CD4-positive, alpha-beta T cell treated with Interleukin-21 for 1 hour (primary cell): ENCODE measurements at places on chromosomes 16 and 17.

DNA sequence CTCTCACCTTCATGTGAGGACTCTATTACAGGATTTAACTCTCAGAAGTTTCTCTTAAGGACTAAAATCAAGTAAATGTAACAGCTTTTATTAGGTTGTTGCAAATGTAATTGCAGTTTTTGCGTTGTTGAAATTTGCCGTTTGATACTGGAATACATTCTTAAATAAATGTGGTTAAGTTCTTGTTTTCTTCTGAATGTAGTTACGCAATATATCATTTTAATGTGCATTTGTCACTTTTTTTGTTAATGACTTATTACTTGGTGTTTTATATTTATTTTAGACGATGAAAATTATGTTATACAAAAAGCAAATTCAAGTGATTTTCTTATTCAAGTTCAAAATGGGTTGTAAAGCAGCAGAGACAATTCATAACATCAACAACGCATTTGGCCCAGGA, 76.3 kb downstream of the TTC19 start:
- DNase-seq, result no peak

GRCh38 chr17:2128011-2128410, 73.1 kb downstream of the HIC1 start:
- no peak for DNase-seq

- no peak for DNase-seq
Measured at GRCh38 chr17:13306310-13306962, 288.6 kb upstream of the ELAC2 start.

- no peak for DNase-seq
Measured at GRCh38 chr17:31512796-31513195, 121.3 kb downstream of the RAB11FIP4 start.

GRCh38 chr16:27471661-27472060, 69.7 kb downstream of the IL21R start:
- DNase-seq, result no peak

DNA sequence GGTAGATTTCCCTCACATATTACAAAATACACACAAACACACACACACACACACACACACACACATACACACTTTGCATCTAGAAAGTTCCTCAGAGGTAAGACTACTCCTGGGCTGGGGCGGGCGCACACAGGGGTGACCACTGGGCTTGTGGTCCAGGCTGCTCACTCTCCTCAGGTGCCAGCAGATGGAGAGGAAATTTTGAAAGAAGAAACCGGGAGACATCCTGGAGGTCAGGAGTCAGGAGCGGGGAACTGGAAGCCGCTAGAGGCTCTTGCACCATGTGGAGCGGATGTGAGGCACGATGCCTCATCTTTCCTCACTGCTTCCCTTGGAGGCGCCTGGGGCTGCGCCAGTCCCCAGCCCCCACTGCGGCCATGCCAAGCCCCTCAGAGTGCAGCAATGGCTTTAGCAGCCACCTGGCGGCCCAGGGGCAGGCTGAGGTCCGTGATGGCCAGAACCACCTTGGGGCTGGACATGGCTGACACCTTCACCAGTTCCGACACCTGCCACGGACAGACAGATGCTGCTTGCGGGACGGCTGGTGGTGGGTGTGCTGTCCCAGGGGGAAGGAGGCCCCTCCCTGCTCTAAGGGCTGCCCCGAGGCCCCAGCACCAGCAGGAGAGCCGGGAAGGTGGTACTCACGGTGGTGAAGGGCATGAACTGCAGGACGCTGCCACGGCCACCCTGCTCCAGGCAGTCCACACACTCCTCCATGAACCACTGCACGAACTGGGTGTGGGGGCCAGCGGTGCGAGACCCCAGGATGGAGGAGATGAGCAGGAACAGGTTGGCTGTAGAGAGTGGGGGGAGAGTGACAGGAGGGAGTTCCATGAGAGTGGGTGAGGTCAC, 4.1 kb downstream of the CSF3 start:
- DNase-seq, result no peak
